ENCODE measurements at places on chromosomes 2 and 18. TPM values are rescaled to one million over a fixed set of nuclear protein-coding genes. Genes with fewer than 3 reads are reported as not detected.

The RAB6D gene
- not detected for total RNA-seq

The PROKR1 gene
- total RNA-seq, result not detected

The CCDC150 gene
- total RNA-seq, result 7.9 TPM

The INPP4A gene
- 41.0 TPM for total RNA-seq

The HOXD1 gene
- total RNA-seq, result not detected

The SERPINB12 gene
- total RNA-seq, result not detected

The TCF7L1 gene
- not detected for total RNA-seq

The ASPRV1 gene
- total RNA-seq, result 0.64 TPM

The CIB4 gene
- total RNA-seq, result not detected

The ITM2C gene
- total RNA-seq, result 56.1 TPM

The ATP6V1B1 gene
- total RNA-seq, result not detected

The NETO1 gene
- not detected for total RNA-seq

The ZCCHC2 gene
- 37.9 TPM for total RNA-seq

The PTPN4 gene
- 29.0 TPM for total RNA-seq

The SNRNP27 gene
- 61.2 TPM for total RNA-seq

The DLGAP1 gene
- not detected for total RNA-seq

The TFPI gene
- total RNA-seq, result not detected

- H3K36me3 ChIP-seq, result no peaks in the 10 kb centered on the region
- H3K27ac ChIP-seq, result no peak overlapping the region
- no peak for DNase-seq
- no peaks in the 10 kb centered on the region for H3K4me1 ChIP-seq
- H3K4me3 ChIP-seq, result no peak overlapping the region
Observed at GRCh38 chr2:38430196-38430595, 53.1 kb upstream of the ATL2 start.

DNA sequence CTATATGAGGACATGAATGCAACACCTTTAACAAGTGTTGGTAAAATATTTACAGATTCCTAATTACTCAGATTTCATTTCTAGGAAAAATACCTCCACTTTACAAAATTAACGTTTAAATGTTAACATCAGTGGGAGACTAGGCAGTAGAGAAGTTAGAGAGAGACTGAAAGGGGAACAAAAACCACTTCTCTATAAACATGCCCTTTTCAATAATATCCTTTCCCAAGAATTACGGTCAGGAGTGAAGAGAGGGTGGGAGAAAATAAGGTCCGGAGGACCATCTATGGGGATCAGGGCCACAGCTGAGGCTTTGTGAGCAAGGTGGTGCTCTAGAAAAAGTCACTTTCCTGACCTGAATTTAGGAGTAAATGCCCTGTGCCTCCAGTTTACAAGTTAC is 65.3 kb upstream of the WIPF1 start:
- no peak overlapping the region for H3K27ac ChIP-seq
- no peaks in the 10 kb centered on the region for H3K36me3 ChIP-seq
- H3K4me3 ChIP-seq, result no peak overlapping the region
- DNase-seq, result no peak
- no peaks in the 10 kb centered on the region for H3K27me3 ChIP-seq

GRCh38 chr2:136207665-136208064 is 89.7 kb upstream of the CXCR4 start:
- H3K4me3 ChIP-seq, result no peak overlapping the region
- no peaks in the 10 kb centered on the region for H3K27me3 ChIP-seq
- no peak for DNase-seq
- peaks cover 22% of the 10 kb centered on the region for H3K4me1 ChIP-seq
- no peaks in the 10 kb centered on the region for H3K36me3 ChIP-seq
- no peak overlapping the region for H3K27ac ChIP-seq

DNA sequence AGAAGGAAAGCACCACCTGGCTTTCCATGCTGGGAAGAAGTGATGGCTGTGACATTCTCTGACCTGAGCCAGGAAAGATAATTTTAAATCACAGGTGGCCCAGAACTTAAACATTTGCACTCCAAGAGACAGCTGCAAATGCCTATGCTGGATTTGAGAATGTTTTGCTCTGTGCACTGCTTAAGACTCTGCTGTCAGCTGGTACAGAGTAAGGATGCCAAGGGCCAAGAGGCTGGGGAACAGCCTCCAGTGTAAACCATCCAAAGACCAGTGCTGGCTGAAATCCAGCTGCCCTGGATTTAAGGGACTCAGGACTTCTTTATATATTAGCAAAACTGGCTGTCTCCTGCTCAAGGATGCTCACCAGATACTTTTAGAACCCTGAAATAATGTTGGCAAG is 3.9 kb downstream of the HOXD8 start:
- no peak for DNase-seq
- peaks cover 31% of the 10 kb centered on the region for H3K4me1 ChIP-seq
- H3K27me3 ChIP-seq, result peaks cover 89% of the 10 kb centered on the region
- no peaks in the 10 kb centered on the region for H3K36me3 ChIP-seq
- no peak overlapping the region for H3K4me3 ChIP-seq

DNA sequence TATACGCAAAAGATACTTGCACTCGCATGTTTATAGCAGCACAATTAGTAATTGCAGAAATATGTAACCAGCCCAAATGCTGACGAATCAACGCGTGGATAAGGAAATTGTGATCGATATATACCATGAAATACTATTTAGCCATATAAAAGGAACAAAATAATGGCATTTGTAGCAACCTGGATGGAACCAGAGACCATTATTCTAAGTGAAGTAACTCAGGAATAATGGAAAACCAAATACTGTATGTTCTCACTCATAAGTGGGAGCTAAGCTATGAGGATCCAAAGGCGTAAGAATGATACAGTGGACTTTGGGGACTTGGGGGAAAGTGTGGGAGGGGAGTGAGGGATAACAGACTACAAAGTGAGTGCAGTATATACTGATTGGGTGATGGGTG is 1008.0 kb upstream of the CRIM1 start:
- no peaks in the 10 kb centered on the region for H3K36me3 ChIP-seq
- H3K27ac ChIP-seq, result no peak overlapping the region
- no peaks in the 10 kb centered on the region for H3K4me1 ChIP-seq
- DNase-seq, result no peak

DNA sequence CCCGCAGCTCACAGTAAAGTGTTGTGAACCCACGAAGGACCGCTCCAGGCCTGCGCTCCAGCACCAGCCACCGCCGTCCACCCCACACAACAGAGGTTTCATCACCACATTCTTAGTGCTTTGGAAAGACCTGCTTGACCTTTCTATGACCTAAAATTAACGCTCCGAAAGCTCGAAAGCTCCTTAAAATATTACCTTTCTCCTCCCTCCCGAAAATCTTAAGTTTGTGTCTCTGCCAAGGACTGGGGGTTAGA is 149.2 kb downstream of the TWIST2 start:
- no peak overlapping the region for H3K27ac ChIP-seq
- H3K4me1 ChIP-seq, result no peaks in the 10 kb centered on the region
- H3K4me3 ChIP-seq, result no peak overlapping the region
- no peaks in the 10 kb centered on the region for H3K27me3 ChIP-seq

DNA sequence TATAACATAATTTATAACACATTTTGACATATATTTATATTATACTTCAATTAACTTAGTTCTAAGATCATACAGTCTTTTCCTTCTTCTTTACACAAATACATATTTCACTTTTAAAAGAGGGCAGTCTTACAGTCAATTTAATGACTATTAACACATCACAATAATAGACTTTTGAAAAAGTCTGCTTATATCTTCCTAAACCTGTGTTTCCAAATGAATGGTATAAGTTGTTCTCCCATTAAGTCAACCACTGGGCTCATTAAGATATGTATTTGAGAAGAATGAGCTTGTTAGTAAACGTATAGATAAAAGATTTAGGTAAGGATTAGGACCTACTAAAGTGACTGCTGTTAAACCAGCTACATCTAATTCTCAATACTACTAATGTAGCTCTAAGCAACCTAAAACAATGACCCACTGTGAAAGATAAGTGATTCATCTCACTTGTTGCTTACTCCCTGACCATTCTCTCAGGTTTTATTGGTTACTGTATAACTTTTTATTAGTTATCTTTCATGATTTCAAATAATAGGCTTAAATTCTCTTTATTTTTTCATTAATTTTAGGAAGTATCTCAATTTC is 27.0 kb downstream of the SLC40A1 start:
- H3K4me1 ChIP-seq, result no peaks in the 10 kb centered on the region
- H3K4me3 ChIP-seq, result no peak overlapping the region
- no peak overlapping the region for H3K27ac ChIP-seq
- no peaks in the 10 kb centered on the region for H3K36me3 ChIP-seq
- DNase-seq, result no peak

DNA sequence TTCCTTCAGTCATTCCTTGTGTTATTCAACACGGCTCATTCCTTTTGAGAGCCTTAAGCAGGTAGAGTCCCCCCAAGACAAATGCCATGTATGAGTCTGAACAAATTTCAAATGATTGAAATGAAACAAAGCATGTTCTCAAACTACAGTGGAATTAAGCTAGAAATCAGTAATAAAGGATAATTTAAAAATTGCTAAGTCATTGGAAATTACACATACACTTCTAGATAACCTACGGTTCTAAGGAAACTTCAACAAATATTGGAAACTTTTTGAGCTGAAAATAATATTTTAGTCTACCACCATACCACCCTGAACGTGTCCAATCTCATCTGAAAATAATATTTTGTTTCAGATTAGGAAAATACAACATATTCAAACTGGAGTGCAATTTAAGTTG is 71.8 kb upstream of the UGP2 start:
- no peak for DNase-seq
- no peak overlapping the region for H3K4me3 ChIP-seq
- no peak overlapping the region for H3K27ac ChIP-seq

- H3K27me3 ChIP-seq, result no peaks in the 10 kb centered on the region
- H3K36me3 ChIP-seq, result no peaks in the 10 kb centered on the region
Observed at GRCh38 chr2:107305966-107306365, 420.0 kb upstream of the ST6GAL2 start.

DNA sequence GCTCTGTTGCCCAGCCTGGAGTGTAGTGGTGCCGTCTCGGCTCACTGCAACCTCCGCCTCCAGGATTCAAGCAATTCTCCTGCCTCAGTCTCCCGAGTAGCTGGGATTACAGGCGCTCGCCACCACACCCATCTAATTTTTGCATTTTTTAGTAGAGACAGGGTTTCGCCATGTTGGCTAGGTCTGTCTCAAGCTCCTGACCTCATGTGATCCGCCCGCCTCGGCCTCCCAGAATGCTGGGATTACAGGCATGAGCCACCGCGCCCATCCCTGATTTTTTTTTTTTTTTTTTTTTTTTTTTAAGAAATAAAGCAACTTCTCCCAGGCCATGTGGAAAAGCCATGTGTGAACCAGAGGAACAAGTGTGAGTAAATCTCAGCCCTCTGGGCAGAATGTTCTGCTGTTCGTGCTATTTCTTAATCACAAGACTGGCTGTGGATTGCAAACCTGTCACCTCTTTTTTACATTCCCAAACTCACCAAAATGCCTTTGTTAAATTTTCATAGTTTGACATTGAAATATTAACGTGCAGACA is 6.4 kb upstream of the SH3BP4 start:
- H3K4me3 ChIP-seq, result no peak overlapping the region
- DNase-seq, result no peak
- no peak overlapping the region for H3K27ac ChIP-seq
- H3K36me3 ChIP-seq, result no peaks in the 10 kb centered on the region
- H3K27me3 ChIP-seq, result peaks cover 12% of the 10 kb centered on the region

DNA sequence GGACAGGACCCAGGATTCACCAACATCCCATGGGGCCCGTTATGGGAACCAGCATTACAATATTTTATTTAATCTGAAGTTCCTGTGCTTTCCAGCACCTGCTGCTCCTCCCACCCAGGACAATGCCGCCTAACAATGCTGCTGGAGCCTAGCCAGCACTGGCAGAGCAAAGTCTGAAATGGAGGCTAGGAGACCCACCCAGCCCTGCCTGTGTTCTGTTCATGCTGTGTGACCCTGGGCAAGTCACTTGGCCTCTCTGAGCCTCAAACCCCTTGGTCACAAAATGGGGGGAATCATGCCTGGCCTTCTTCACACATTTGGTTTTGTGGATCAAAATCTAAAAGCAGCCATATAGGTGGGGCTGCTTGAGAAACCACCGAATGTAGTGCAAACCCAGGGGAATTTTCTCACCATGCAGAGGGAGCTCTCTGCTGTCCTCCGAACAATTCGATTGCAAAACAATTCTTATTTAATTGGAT is 38.5 kb upstream of the ODC1 start:
- no peaks in the 10 kb centered on the region for H3K4me1 ChIP-seq
- no peaks in the 10 kb centered on the region for H3K36me3 ChIP-seq
- no peak overlapping the region for H3K4me3 ChIP-seq
- no peak overlapping the region for H3K27ac ChIP-seq
- DNase-seq, result no peak
- no peaks in the 10 kb centered on the region for H3K27me3 ChIP-seq

- no peak for DNase-seq
- H3K27ac ChIP-seq, result no peak overlapping the region
- H3K36me3 ChIP-seq, result no peaks in the 10 kb centered on the region
- H3K27me3 ChIP-seq, result no peaks in the 10 kb centered on the region
- H3K4me1 ChIP-seq, result no peaks in the 10 kb centered on the region
Observed at GRCh38 chr2:103880081-103880834, 973.7 kb upstream of the POU3F3 start.

- H3K27ac ChIP-seq, result no peak overlapping the region
- no peaks in the 10 kb centered on the region for H3K36me3 ChIP-seq
- H3K4me1 ChIP-seq, result peaks cover 26% of the 10 kb centered on the region
- H3K27me3 ChIP-seq, result no peaks in the 10 kb centered on the region
Observed at GRCh38 chr2:230981704-230982103, 14.2 kb upstream of the SPATA3 start.

- H3K27ac ChIP-seq, result no peak overlapping the region
- H3K4me3 ChIP-seq, result no peak overlapping the region
- DNase-seq, result no peak
- H3K4me1 ChIP-seq, result no peaks in the 10 kb centered on the region
- H3K27me3 ChIP-seq, result no peaks in the 10 kb centered on the region
- H3K36me3 ChIP-seq, result no peaks in the 10 kb centered on the region
Observed at GRCh38 chr2:140604096-140604495, 1526.7 kb downstream of the LRP1B start.

GRCh38 chr2:206471524-206472062 is 28.3 kb downstream of the ADAM23 start:
- H3K36me3 ChIP-seq, result no peaks in the 10 kb centered on the region
- no peak overlapping the region for H3K27ac ChIP-seq
- no peak overlapping the region for H3K4me3 ChIP-seq
- no peak for DNase-seq
- H3K4me1 ChIP-seq, result no peaks in the 10 kb centered on the region

- no peaks in the 10 kb centered on the region for H3K27me3 ChIP-seq
- H3K36me3 ChIP-seq, result no peaks in the 10 kb centered on the region
Observed at GRCh38 chr18:23203891-23204432, 68.7 kb downstream of the CABLES1 start.
